IPS-NIHi11 (cell line): ENCODE measurements at places on chromosomes 2 and 18.

DNA sequence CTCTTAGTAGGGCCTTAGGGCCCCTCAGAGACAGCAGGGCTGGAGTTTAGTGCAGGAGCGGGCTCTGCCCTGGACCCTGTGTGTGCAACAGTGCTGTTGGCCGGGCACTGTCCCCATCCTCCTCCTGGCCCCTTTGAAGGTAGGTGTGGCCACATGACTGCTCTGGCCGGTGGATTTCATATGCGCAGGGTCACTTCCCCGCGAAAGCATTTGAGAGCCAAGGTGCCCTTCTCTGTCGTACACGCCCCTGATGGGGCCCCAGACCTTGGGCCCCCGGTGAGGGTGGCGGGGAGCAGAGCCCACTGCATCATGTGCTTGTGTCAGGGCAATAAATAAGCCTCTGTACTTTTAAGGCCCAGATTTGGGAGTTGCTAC, 15.5 kb downstream of the TMEM177 start:
- no peak for DNase-seq

DNA sequence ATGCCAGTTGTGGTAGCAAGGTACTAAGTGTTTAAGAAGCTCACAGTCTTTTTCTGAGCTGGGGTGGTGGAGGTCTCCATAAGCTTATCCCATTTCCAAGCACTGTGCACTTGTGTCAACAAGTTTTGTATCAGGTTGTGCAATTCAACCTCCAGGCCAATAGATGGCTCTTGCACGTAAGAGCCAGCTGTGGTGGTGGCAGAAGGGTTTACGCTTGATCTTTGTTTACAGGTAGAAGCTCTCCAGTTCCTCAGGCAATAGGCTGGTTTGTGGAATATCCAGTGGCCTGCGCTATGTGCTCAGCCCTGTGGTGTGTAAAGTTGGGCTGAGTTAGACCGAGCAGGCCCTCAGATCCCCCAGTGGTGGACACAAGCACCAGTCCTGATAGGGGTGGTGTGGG, 89.7 kb upstream of the CNTNAP5 start:
- DNase-seq = no peak

DNA sequence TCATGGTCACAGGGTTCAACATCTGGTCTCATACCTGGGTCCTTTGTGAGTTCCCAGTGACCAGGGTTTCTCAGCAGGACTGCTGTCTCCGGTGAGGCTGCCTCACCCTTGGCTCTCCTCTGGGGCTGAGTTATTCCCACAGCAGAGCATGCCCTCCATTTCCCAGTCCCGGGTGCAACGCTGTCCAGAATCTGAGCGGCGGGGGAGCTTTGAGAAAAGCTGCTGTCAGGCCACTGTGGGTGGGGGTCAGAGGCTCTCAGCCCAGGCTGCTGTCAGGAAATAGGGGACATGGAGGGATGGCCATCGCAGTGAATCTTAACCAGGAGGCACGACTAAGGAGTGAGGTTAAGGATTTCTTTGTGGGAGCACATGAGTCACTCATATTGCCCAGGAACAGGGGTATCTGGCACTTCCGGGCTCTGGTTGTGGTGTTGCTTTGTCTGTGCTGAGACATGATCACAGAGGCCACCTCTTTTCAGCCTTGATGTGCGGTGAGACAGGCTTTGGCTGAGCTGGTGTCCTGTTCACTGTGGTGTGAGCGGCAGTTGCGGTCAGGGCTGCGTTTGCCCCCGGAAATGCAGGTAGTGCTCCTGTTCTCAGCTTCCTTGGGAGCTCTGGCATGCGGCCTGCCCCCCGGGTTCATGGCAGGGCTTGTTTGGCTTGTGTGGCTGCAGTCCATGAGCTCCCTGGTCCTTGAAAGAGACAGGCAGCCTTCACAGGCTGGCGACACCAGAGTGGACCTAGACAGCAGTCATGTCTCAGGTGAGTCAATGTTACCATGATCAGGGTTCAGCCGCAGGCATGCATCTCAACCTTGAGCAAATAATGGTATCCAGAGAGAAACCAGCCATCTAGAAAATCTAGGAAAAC, 310.7 kb upstream of the MYT1L start:
- DNase-seq = no peak

- DNase-seq = no peak
These were observed 80.7 kb upstream of the NABP1 start for GRCh38 chr2:191597186-191597751.

DNA sequence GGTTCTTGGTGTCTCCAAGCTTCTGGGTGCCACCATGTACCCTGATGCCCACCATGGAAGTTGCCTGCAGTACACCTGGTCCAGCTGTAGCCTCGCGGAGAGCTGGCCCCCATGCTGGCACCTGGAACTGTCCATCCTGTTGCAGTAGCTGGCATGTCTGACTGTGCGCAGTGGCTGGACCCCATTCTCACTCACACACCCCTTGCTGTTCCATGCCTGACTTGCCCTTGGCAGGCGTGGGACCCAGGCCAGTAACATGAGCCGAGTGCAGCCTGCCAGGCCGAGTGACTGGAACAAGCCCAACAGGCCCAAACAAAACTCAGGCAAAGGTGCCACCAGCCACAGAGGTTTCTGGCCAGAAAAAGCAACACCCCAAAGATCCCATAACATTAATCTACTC, 73.8 kb downstream of the NEURL3 start:
- no peak for DNase-seq

- peak; percentile 11 for DNase-seq
These were observed 452.4 kb upstream of the CDH7 start for GRCh38 chr18:65298422-65298821.
